ENCODE measurements at places on chromosomes 12 and 14.

GRCh38 chr14:24095271-24096068, 1.4 kb downstream of the PCK2 start:
- no peak for DNase-seq

- no peak for DNase-seq
Measured at GRCh38 chr12:54374562-54375258, 9.8 kb downstream of the ZNF385A start.

GRCh38 chr12:121189131-121189530, 20.8 kb upstream of the P2RX4 start:
- no peak for DNase-seq

GRCh38 chr12:93234641-93235040, 143.1 kb upstream of the NUDT4 start:
- DNase-seq = no peak

- no peak for DNase-seq
Measured at GRCh38 chr12:5466521-5466960, 34.6 kb downstream of the NTF3 start.

DNA sequence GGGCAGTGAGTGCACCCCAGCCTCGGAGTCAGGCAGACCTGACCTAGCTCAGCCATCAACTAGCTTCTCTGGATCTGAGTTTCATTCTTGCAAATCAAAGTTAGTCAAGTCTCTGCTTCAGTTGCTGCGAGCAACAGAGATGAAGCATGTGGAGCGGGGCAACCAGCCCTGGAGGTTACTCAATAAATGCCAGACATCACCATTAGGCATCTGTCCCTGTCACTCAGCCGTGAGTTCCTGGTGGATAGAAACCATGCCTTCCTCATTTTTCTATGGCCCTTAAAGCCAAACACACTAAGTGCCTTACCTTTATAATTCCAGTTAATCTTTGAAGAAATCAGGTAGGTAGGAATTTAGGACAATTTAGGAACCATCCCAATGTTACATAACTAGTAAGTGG, 19.3 kb downstream of the RFX4 start:
- no peak for DNase-seq

DNA sequence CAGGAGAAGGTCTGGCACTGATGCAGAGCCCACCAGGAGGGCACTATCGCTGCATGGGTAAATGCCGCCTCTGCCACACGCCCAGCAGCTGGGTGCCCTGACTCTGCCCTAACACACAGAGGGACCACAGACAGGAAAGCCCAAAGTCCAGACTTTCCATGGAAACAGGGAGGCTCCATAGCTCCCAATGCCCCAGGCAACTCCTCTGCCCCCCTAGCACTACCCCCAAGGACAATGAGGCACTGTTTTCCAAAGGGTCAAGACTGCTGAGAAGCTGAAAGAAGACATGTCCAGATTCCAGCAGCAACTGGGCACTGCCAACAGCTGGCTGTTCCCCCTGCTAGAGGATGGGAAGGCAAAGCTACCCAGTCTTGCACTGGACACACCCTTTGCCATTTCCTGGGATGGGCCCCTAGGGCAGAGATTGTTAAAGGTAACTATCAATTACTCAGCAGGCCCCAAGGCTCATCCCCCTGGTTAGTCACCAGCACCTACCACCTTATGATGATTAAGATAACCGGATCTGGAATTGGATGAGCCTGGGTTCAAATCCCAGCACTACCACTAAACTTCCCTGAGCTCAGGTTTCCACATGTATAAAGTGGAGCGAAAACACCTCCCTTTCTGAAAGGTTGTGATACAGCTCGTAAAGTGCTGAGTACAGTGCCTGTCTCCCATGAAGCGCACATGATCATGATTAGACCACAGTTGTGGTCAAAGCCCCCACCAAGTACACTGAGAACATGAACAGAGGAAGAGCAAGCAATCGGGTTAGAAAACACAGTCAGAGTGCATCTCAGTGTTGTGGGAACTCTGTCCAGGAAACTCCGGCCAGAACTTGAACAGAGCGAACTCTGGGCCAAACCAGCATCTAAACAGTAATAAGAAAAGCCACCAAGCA, 3.3 kb downstream of the PXN start:
- DNase-seq = no peak

GRCh38 chr14:75323571-75323970, 44.9 kb downstream of the FOS start:
- DNase-seq = no peak

DNA sequence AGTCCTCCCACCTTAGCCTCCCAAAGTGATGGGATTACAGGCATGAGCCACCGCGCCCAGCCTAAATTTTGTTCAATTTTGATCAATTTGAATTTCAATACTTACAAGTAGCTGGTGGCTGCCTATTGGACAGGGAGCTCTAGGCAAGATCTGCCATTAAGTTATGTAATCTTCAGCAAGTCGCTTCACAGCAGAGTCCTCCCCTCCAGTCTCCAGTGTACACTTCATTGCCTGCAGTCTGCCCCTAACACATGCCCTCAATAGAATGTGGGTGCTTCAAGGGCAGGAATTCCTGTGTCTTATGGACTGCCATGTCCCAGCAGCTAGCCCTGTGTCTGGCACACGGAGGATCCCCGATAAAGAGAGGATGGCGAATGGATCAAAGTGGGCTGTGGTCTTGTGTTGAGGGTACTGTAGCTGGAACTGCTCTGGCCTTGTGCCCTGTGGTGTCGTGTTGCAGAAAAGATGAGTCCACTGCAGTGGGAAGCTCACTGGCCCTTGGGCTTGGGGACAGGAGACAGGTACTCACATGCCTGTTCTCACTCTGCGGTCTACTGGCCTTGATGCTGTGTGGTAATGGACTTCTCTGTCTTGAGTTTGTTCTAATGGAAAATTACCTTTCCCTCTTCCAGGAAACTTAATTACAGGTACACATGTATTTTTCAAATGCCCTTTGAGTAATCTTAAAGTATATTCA, 67.6 kb downstream of the TECPR2 start:
- no peak for DNase-seq

GRCh38 chr12:56695327-56696101, 7.4 kb upstream of the PTGES3 start:
- DNase-seq = no peak

DNA sequence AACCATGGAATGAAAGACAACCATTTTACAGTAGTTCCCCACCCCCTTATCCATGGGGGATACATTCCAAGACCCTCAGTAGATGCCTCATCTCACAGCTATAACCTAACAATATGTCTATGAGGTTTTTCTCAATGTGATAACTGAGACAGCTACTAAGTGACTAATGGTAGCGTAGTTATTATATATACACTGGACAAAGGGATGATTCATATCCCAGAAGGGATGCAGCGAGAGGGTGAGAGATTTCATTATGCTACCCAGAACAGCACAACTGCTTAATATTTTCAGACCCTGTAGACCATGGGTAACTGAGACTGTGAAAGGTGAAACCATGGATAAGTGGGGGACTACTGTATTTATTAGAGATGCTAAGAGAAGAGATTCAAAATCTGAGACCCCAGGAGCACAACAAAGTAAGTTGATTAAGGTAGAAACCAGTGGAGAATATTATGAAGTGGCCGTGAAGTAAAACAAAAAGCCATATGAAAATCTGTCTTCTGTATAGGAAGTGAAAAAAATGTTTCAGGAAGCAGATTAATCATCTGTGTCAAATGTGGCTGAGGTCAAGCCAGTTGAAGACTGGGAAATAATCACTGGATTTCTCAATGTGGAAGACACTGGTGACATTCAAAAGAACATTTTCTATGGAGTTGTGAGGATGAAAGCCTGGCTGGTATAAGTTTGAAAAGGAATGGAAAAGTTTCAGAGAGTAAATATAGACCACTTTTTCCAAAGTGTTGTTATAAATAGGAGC, 77.2 kb downstream of the RPL10L start:
- DNase-seq = no peak

Measured in stimulated activated CD8-positive, alpha-beta memory T cell treated with anti-CD3 and anti-CD28 coated beads, Interleukin-4, amount 100 ng/mL, for 1 hour (primary cell).